ENCODE measurements at places on chromosomes 5 and 9.

- no peak for DNase-seq
Observed at GRCh38 chr9:77019236-77019925, at the start of gene FOXB2. Gene FOXB2 (plus strand): TSS chr9:77019655. CDS start chr9:77019655, 0 bp downstream.

GRCh38 chr9:117266855-117267497 lies 147.9 kb downstream of the ASTN2 start:
- no peak for DNase-seq

GRCh38 chr5:101942321-101942882 lies 353.7 kb downstream of the SLCO4C1 start:
- no peak for DNase-seq

- no peak for DNase-seq
Observed at GRCh38 chr9:20559231-20559890, 62.9 kb downstream of the MLLT3 start.

GRCh38 chr5:171429543-171429910 lies 10.1 kb downstream of the FGF18 start:
- no peak for DNase-seq
